GM12878 (cell line): ENCODE measurements at places on chromosomes 2 and 18. TPM values are rescaled to one million over a fixed set of nuclear protein-coding genes. Genes with fewer than 3 reads are reported as not detected.

TNFAIP6 gene
- 0.82 and 1.3 TPM in 2 replicates for total RNA-seq

DNA sequence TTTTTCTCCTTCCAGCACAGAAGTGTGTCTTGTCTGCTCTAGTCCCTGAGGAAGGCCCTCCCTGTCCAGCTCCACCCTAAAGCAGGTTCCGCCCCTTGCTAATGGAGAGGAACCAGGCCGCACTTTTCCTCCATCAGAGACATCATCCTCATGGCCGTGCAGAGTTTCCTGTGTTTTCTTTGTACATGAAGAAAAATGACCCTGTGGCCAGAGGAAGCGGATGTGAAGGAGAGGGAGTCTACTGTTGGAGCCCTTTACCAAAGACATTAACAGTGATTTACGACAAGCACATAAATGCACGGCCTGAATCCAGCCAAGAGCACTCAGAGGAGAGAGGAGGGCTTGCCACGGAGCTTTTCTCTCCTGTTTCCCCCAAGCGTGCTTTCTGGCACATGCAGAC lies 109.5 kb downstream of the RNF144A start:
- no peak overlapping the region for H3K27ac ChIP-seq
- DNase-seq = no peak
- H3K4me3 ChIP-seq = no peak overlapping the region
- no peaks in the 10 kb centered on the region for H3K4me1 ChIP-seq
- H3K36me3 ChIP-seq = no peaks in the 10 kb centered on the region; the same call in 1 of the 2 replicates

DNA sequence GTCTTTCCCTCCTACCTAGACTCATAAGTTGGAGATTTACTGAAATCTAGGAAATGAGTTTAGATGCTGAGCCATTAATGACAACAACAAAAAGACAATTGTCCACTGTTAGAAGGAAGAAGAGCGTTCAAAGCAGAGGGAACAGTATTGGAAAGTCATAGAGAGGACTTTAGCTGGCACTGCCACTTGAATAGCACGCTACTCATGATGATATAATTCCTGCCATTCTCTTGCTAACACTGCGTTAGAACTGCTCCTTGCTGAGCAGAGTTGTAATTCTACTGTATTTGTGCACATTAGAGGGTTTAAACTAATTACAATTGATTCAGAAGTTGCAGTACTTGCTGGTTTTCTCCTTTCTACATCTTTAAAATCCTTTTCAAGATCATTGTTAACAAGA lies 9.0 kb upstream of the AFTPH start:
- H3K4me3 ChIP-seq = no peak overlapping the region
- H3K36me3 ChIP-seq = no peaks in the 10 kb centered on the region

GRCh38 chr18:24910221-24910620 lies 441.7 kb downstream of the ZNF521 start:
- no peaks in the 10 kb centered on the region for H3K4me1 ChIP-seq
- no peak for DNase-seq
- no peak overlapping the region for H3K27ac ChIP-seq
- no peak overlapping the region for H3K4me3 ChIP-seq
- no peaks in the 10 kb centered on the region for H3K36me3 ChIP-seq

DNA sequence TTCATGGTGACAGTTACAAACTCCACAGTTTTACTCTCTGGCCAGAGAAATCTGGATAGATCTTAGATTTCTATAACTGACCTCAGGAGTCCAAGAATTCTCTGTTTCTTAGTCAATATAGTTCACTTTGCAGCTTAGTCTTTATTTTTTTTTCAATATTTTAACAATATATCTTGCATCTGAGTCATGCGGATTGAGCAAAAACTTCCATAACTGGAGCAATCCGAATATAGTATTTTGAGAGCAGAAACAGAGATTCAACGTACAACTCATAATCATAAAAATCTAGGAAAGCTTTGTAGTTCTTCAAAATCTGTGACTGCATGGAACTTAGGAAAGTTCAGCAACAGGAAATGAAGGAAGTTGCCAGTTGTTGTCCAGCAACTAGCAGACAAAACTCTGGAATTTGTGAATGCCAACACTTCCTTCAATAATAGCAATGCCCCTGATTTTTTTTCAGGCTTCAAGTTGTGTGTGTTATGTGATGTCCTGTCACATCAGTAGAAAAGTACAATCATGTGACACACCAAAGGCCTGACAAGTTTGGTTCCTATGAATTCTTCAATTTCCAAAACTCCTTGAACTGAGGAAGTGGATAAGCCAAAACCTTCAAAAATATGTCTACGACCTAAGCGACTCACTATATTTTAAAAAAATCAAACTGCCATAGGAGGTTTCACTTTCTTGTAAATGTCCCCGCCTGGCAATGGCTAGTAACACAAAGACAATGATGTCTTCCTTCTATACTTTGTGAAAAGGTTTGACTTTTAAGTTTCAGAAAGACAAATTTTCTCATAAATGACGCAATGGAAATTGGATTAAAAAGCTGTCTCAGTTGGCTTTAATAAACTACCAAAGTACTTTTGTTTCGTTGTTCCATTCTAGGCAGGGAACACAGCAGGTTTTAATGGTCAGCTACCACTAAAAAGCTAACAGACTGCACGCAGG lies 510.6 kb downstream of the ERBB4 start:
- no peaks in the 10 kb centered on the region for H3K36me3 ChIP-seq
- DNase-seq = no peak
- H3K4me3 ChIP-seq = no peak overlapping the region
- no peak overlapping the region for H3K27ac ChIP-seq

DNA sequence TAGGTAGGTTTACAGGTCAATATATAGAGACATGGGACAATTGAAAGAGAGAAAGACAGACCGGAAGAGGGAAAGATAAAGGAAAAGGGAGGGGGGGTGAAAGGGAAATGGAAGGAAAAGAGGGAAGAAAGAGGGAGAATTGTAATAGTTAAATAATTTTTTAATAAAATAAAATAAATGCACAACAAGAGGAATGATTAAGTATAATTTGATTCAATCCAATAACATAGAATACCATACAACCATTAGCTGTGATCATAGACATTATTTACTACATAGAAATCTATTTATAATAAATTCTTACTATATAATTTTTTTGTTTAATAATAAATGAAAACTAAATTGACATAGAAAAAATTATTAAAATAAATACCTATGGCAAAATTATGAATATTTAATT lies 330.7 kb downstream of the NR4A2 start:
- H3K27ac ChIP-seq = no peak overlapping the region
- no peak overlapping the region for H3K4me3 ChIP-seq
- H3K36me3 ChIP-seq = no peaks in the 10 kb centered on the region
- no peaks in the 10 kb centered on the region for H3K27me3 ChIP-seq
- no peak for DNase-seq

DNA sequence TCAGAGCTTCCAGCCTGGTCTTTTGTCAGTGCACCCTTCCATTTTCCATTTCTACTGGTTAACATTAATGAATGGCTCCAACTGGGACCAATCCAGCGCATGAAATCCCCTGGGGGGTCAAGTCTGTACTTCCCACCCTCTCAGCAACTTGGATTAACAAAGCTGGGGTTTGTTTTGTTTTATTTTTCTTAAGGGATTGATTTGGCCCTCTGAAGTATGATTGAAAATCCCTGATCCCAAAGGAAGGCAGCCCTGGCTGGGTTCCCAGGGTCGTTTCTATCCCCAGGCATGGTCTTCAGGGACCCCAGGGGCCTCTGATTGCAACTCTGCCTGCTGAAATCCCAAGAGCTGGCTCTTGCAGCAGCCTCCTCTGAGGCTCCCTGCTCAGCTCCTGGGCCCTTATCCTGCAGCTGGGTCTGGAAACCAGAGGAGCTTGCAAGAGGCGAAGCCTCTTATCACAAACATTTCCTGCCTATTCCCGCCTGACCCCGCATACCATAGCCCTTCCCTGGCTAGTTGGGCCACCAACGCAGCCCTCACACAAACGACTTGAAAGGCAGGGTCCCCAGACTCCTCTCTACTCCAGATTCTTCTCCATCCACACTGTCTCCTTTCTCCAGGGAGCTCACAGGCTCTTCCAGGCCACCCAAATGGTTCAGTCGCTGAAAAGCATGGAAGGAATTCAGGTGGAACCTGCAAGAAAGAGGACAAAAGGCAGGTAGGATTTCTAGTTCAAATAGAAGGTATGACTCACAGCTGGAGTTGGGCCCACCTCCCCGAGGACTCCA lies 109.7 kb upstream of the PKDCC start:
- H3K27ac ChIP-seq = no peak overlapping the region
- H3K4me1 ChIP-seq = peaks cover 5% of the 10 kb centered on the region
- no peaks in the 10 kb centered on the region for H3K36me3 ChIP-seq
- H3K4me3 ChIP-seq = no peak overlapping the region
- no peak for DNase-seq

DNA sequence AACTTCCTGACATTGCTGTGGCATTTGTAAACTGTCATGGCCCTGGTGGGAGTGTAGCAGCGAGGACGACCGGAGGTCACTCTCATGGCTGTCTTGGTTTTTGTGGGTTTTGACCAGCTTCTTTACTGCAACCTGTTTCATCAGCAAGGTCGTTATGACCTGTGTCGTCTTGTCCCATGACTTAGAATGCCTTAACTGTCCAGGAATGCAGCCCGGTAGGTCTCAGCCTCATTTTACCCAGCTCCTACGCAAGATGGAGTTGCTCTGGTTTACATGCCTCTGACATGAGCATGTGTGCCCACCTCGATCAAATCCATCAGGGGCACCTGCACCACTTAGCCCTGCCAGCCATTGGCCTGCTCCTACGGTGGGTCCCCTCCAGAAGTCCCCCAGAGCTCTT lies 32.9 kb upstream of the SLC66A3 start:
- H3K27ac ChIP-seq = no peak overlapping the region
- H3K4me3 ChIP-seq = no peak overlapping the region
- H3K4me1 ChIP-seq = no peaks in the 10 kb centered on the region

GRCh38 chr2:47838686-47839085 lies 55.7 kb downstream of the MSH6 start:
- no peak for DNase-seq
- peaks cover 5% of the 10 kb centered on the region; the same call in 1 of the 2 replicates for H3K4me1 ChIP-seq
- H3K27ac ChIP-seq = no peak overlapping the region
- peaks cover 38% of the 10 kb centered on the region for H3K36me3 ChIP-seq
- H3K27me3 ChIP-seq = no peaks in the 10 kb centered on the region
